Hematopoietic multipotent progenitor cell treated with erythropoietin and hydrocortisone succinate and interleukin-3 and kit ligand, for 4 days (in vitro differentiated cells): ENCODE measurements at places on chromosomes 6 and 20.

DNA sequence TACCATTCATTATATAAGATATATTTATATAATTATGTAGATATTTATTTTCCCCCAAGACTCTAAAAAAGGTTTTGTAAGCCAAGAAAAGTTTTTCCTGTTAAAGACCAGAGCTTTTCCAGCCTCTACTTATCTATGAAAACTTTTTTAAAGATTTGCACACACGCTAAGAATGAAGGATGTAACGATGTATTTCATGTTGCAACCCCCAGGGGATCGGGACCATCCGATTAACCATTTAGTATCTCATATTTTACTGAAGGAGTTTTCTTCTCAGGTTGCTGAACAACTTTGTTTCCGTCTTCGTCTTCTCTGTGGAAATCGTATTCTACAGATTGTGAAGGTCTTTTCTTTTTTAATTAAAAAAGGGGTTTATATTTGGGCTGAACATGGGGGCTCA lies 70.0 kb upstream of the SASH1 start:
- no peak for DNase-seq

DNA sequence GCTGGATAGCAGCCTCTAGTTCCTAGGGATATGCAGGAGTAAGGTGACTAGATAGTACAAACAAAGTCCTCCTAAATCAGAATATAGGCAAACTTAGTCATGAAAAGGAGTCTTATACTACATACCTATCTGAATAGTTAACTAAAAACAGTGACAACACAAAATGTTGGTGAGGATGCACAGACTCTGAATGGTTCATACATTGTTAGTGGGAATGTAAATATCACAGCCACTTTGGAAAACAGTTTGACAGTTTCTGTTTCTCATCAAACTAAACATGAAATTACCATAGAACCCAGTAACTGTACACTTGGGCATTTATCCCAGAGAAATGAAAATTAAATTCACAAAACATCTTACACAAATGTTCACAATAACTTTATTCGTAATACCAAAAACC lies 17.2 kb downstream of the NFS1 start:
- DNase-seq, result no peak

GRCh38 chr20:17558154-17558940 lies 11.5 kb upstream of the DSTN start:
- peak; percentile 61 for DNase-seq

DNA sequence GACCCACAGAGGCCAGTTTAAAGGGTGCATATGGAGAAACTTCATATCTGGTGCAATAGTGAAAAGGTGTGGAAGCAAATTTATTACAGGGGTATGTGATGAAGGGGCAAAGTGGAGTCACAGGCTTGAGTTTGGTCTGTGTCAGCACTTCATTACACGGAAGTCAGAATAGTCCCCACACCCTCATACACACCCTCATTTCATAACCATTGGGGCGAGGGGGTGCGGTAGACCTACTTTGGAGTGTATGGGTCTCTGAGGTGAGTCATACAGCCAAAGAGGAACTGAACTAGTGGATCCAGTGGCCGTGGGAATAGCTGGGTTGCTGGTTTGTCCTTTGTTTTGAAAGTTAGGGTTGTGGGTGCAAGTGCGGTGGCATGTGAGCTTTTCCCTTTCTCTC lies 3.3 kb downstream of the TM9SF4 start:
- peak; percentile 84 for DNase-seq

DNA sequence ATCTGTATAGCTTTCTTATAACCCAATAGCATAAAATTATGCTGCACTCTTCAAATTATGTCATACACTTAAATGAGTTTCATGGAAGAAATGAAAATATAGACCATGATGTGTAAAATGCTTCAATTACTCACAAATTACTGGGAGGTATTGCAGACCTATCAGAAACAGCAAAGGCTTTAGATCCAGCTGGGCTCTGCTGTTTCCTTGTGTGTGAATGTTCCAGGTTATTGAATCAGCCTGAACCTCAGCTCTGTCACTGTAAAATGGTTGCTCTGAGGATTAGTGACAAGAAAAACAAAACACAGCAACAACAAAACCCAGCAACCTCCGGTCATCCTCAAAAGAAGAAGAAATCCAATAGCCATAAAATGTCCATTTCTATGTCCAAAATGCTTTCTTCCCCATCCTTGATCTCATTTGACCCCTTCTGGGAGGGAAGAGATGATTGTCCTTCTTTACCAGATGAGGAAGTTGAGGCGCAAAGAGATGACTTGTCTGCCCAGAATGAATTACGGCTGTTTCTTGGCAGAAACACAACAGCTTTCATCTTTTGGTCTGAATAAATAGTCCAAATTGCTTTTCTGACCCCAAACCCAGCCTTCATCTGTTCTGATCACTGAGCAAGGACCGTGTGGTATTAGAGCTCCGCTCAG lies 42.2 kb upstream of the TGM6 start:
- peak; percentile 13 for DNase-seq

DNA sequence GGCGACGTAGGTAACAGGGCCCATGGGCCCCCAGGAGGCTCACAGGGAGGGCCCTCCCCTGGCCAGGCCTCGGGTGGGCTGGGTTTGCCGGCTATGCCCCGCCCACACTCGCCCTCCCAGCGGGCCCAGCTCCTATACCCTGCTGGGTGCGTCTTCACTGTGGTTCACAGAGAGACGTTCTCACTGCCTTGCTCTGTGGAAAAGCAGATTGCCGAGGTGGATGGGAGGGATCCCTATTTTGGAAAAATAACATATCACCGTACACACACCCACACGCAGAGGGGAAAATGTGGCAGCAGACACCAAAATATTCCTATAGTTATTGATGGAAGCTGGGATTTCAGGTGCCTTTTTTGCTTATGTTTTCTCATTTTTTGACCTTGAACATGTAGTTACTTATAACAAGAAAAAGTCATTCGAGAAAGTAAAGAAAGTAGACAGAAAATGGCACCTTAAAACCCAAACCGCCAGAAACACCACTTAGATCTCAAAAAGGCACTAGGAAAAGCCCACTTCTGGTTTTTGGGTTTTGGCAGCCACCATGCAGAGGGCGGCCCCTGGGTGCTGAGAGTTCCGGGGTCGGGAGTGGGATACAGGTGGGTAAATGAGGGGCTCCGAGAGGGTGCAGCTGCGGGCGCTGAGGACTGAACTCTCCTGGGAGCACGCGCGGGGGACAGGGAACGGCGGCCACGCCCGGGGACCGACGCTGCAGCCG lies 49.4 kb downstream of the TMEM242 start:
- peak; percentile 78 for DNase-seq

DNA sequence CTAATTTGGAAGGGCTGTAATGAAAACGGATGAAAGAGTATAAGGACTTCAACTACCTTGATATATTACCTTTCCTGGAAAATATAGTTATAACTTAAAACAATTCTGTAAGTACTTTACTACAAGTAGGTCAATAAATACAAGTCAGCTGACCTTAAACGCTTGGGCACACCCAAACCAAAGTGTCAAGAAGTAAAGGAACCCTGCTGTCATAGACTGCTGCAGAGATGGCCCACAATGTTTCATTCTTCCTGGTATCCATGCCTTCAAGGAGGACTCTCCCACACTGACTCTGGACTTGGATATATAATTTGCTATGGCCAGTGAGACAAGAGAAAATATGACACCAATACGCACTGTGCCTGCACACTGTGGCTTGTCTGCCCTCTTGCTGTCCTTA lies 132.0 kb downstream of the LAMP5 start:
- no peak for DNase-seq

DNA sequence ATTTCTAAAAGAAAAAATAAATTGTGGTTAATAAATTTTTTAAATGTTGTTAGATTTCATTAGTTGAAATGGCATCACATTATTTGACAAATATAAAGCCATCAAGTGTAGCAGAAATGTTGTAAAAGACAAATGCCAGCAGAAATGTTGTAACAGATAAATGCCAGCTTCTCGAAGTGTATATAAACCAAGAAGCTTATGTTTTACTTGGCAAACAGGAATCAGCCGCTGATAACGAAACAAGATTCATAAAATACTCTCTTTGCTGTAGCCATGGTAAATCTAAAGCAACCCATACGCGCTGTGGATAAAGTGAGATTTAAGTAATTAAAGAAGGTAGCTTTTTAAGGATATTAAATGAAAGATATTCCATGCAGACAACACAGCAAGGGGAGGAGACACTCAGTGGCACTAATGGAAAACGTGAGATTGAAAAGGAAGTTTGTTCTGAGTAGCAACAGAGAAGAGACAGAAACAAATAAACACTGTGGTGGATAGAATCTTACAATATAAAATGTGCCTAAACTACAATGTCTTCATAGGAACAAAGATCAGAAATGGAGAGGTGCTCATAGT lies 29.6 kb downstream of the BTBD9 start:
- DNase-seq, result no peak

DNA sequence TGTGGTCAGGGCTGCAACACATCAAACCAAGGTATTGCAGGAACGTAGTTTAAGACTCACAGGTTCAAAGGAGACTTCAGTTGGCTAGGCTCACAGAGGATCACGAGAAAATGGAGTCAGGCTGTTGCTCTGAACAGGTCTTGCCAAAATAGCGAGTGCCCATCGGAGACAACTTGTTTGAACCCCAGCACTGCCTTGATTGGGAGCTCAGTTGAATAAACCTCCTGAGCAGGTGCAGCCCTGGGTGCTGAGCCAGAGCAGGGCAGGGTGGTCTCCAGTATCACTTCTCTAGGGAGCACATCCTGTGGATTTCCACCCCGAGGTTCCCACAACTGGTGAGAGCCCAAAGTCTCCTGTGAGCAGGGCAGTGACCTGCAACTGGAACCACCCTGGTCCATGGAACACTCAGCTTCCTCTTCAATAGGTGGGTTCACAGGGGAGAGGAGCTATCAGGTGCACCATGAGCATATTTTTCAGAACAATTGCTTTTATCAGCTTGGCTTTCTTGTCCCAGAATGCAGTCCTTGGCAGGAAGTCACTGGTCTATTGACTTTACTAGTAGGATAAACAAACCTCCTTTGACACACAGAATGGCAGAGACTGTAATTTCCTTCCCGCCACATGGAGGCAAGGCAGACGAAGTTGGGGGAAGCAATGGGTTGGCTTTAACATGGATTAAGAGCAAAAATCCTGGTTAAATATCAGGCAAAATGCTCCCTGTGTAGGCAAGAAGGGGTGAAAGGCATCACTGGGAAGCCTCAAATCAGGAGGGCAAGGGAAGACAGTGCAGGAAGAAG lies 267.7 kb upstream of the FOXQ1 start:
- no peak for DNase-seq

GRCh38 chr6:119326291-119327005 lies 23.1 kb downstream of the MAN1A1 start:
- no peak for DNase-seq

DNA sequence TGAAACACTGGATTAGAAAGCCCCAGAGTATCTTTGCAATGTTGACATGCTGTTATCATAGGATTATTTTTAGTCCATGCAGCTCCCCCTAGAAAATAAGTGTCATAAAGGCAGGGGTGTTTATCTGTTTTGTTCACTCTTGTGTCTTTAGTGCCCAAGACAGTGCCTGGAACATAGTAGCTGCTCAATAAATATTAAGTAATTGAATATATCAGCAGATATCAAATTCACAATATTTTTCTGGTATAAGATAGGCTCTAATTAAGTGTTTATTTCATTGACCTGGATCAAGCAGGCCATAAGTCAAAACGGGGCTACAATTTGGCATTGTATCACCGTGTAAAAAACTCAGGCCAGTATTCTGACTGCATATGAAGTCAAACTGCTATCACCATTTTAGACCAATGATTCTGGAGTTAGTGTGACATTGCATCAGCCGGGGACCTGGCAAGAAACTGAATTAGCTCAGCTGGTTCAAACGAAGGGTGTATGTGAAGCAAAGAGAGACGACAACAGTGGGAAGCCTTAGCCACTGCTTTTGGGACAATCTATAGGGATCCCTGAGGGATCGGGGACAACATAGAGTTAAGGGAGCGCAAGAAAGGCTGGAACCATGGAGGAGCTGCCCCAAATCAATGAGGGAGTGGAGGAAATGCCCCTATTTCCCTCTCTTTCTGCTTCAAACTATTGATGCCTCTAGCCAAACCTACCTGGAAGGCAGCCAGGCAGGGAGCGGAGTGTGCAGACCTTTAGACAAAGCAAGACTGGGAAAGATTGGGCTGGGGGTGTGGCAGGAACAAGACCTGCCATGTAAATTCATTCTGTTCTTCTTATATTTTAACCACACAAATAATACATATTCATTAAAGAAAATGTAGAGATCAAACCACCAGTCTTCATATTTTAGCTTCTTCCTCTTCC lies 112.2 kb downstream of the PLEKHG1 start:
- DNase-seq, result no peak

- DNase-seq, result no peak
These were observed 12.4 kb upstream of the EZR start for GRCh38 chr6:158831571-158831970.

DNA sequence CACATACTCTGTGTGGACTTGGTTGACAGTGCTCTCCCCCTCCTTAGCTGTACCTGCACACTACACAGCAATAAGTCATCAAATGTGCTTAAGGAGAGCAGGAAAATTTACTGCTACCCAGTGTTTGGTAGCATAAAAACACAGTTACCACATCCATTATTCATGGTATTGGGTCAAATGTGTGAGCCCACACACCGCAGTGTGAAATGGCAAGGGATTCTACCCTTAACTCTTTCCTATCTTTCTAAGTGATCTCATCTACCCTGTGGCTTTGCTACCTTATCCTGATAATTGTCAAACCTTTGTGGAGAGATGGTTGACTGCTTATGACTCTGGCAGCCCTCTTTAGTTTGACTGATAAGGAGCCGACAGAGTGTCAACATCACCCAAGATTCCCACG lies 47.6 kb downstream of the STX11 start:
- DNase-seq, result peak; percentile 31

GRCh38 chr6:4687989-4688947 lies 87.9 kb upstream of the CDYL start:
- DNase-seq, result peak; percentile 50

DNA sequence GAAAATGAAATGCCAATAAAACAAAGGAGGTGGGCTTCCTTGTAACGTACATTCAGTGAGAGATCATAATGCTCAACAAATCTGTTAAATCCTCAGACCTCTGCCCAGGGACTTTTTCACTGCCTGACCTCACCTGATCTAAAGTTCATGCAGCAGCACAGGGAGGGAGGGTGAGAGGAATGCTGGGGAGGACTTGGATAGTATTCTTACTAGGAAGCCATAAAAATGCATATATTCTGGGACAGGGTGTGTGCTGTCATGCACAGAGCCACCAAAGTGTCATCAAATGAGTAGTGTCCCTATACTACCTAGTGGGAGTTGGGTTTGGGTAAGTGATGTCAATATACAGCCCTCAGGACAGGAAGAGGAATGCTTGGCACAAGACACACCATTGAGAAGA lies 32.6 kb downstream of the CLIC5 start:
- DNase-seq, result no peak

- DNase-seq, result no peak
These were observed 496.3 kb downstream of the DHX35 start for GRCh38 chr20:39458452-39458851.

- DNase-seq, result no peak
These were observed 7.1 kb downstream of the RAMACL start for GRCh38 chr6:166579237-166579850.

- DNase-seq, result no peak
These were observed 284.1 kb downstream of the ZNF217 start for GRCh38 chr20:53309515-53309914.

DNA sequence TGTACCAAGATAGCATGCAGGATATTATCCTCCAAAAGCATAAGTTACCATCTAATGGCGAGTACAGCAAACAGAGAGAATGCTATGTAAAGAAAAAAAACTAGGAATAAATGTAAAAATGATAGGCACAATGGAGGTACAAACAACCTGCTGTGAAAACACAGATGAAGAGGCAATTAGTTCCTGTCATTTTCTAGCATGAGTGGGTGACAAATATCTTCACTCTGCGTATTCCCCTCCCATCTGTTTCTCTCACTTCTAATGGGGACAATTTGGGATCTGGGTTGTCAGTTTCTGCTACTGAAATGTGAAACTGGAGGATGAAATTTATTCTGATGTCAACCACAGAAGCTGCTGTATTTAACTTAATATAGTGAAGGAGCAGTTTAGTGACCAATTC lies 11.7 kb upstream of the PTPRK start:
- DNase-seq, result no peak
